ENCODE measurements at places on chromosomes 12 and 14.

- DNase-seq: no peak
Measured at GRCh38 chr12:83769151-83769550, 1082.4 kb downstream of the TMTC2 start.

GRCh38 chr12:12563290-12563928, 746 bp upstream of the DUSP16 start:
- no peak for DNase-seq

DNA sequence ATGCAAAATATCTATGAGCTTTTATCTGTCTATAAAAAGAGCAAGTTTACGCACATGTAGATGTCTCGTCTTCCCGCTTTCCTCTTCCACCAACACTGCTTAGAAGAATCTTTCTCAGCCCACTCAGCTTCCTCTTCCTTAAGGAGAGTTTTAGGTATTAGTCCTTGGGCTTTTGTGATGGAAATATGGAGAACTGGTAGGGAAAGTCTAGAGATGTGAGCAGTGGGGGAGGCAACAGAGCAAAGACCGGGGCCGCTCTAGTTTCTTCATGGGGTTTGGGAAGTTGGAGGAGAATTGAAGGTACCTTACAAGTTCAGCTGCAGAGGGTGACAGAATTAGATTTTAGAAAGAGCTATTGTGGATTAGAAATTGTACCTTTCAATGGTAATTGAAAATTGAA, 56.3 kb upstream of the CPNE8 start:
- DNase-seq: no peak

GRCh38 chr12:50276912-50277671, 6.2 kb downstream of the LIMA1 start:
- no peak for DNase-seq

- DNase-seq: no peak
Measured at GRCh38 chr14:88364710-88365413, 20.6 kb upstream of the SPATA7 start.

GRCh38 chr12:92898755-92899154, 30.3 kb downstream of the EEA1 start:
- DNase-seq: no peak

GRCh38 chr14:104664107-104664506, 25.3 kb upstream of the INF2 start:
- no peak for DNase-seq

DNA sequence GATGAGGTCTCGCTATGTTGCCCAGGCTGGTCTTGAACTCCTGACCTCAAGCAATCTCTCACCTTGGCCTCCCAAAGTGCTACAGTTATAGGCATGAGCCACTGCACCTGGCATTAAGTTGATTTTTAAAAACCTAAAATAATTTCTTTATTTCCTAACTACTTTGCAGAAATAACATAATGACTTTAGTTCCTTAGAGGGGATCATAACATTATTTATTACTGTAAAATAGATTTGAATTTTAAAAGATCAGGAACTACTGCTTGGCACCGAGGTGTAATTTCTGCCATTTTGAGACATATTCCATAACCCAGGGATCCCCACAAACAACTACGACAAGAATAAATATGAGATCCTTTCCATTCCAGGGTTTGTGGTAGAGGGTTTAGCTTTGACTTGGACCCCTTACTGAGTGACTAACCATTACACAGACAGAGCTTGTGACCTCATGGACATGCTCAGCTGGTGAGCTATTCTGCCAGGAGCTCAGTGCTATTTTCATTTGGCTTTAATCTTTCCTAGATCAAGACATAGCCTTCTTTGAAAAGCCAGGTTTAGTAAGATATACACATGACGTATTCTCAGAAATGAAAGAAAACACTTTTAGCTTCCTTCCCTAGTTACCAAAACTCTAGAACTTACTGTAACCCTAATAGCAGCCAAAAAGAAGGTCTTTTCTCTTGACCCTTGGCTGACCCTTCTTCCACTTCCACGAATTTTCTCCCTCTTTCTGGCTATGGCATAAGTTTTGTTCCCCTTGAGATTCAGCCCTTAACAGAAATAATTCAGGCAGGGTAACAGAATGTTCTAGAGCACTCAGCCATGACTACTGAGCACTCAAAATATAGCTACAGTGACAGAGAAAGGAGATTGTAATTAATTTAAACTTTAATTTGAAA, 75.1 kb upstream of the NUDT4 start:
- no peak for DNase-seq

- DNase-seq: no peak
Measured at GRCh38 chr12:80262346-80262745, 163.0 kb downstream of the OTOGL start.

DNA sequence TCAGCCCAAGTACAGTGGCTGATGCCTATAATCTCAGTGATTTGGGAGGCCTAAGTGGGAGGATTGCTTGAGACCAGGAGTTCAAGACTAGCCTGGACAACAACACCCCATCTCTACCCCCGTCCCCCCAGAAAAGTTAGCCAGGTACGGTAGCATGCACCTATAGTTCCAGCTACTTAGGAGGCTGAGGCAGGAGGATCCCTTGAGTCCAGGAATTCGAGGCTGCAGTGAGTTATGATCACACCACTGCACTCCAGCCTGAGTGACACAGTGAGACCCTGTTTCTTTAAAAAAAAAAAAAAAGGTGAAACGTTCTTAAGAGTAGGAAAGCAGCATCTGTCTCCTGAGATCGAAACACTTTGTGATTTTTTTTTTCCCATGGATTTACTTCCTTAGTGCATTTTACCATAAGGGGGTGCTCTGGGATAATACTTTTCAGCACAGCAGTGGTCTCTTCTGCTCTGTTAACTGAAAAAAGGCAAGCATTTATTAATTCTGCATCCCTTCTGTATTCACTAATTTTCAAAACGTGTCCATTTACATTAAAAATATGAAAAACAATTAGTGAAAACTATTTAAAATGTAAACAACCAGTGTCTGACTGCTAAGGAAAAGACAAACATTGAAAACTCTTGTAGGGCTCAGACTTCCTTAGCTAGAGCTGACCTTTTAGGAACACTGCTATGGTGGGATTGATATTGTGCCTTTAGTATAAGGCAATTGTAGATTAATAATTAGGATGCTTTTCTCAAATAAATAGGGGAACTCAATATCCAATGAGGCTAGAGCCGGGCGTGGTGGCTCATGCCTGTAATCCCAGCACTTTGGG, 31.2 kb upstream of the USP44 start:
- no peak for DNase-seq

- DNase-seq: no peak
Measured at GRCh38 chr12:124577986-124578385, 10.6 kb upstream of the NCOR2 start.

GRCh38 chr12:124746649-124747425, 116.8 kb downstream of the SCARB1 start:
- no peak for DNase-seq

- DNase-seq: no peak
Measured at GRCh38 chr12:131634037-131634436, 76.9 kb upstream of the SFSWAP start.

GRCh38 chr14:96143906-96144305, 60.7 kb upstream of the BDKRB2 start:
- no peak for DNase-seq

- DNase-seq: no peak
Measured at GRCh38 chr14:59863806-59864525, 6.6 kb downstream of the RTN1 start.

GRCh38 chr12:38850461-38850860, 54.9 kb downstream of the CPNE8 start:
- DNase-seq: no peak

DNA sequence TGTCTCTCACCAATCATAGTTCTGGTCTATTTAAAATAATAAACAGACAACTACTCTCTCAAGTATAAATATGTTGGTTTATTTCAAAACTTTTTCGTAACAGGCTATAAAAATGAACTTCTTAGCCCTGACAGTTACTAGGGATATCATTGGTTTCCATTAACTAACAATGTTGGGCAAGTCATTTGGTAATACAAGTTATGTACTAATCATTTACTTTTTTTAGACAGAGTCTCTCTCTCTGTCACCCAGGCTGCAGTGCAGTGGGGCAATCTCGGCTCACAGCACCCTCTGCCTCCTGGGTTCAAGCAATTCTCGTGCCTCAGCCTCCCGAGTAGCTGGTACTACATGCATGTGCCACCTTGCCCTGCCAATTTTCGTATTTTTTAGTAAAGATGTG, 14.6 kb upstream of the KANSL2 start:
- no peak for DNase-seq

DNA sequence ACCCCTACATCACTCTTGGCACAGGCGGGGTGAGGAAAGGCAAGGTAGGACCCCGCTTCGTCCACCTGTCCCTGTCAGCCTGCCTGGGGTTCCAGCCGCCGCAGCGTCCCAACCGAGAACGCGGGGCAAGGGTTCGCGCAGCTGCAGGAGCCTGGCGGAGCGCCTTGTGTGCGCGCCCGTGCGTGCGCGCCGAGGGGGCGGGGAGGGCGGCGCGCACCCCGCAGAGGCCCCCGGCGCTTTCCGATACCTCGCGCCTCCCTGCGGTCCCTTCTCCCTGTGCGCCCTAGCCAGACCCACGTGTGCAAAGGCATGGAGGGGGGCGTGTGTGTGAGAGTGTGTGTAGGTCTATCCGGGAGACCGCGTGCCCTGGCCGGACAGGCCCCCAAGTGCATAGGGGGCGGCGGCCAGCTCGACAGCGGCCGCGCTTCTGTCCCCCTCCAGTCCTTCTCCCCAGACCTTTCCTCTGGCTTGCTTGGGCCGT, 122.4 kb downstream of the TSPAN9 start:
- DNase-seq: no peak

DNA sequence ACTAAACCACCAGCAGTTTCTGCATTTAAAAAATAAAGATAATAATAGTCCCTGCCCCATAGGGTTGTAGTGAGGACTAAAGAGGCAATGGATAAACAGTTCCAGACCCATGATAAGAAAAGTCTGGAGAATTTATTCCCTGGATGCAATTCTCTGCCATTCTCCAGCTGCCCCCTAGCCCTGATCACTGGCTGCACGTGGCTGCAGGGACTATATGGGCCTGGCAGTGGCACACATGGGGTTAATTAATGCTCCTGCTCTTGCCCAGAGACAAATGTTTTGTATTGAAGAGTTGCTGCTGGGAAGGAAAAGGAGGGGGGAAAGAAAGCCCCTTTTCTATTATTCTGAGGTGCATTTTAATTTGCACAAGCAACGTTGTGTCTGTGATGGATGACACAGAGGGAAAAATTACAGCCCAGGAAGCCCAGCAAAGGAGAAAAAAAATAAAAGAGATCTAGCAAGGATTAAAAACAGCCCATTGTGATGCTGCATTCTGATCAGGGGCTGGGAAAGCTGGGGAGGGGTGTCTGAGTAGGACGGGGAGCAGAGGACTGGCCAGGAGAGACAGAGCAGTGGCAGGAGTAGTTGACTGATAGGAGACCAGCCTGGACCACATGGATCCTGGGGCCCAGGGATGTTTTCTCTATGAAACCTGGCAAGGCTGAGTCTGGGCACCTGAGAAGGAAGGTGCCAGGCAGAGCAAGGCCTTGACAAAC, 149.3 kb downstream of the ESRRB start:
- DNase-seq: no peak

GRCh38 chr12:55984861-55985260, 11.0 kb downstream of the RAB5B start:
- no peak for DNase-seq

DNA sequence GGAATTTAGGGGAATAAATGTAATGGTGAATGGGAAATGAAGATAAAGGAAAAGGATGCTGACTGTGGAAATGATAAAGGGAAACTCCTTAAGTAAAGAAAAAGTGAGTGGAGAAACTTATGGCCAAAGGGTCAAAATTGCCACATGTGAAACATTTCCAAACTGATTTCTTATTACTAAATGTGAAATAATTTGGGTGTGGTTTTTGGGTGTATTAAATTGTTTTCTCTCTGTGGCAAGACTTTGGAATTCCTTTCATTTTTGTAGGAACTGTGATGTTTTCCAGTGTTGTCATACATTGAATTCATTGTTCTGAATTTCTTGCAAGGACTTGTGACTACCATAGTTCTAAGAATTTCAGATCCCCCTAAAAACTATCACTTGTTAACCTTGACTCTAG, 1891.5 kb upstream of the SEL1L start:
- DNase-seq: no peak
